Sigmoid colon (tissue), 7 donors: ENCODE measurements at places on chromosomes 6 and 20. TPM values are rescaled to one million over a fixed set of nuclear protein-coding genes. Genes with fewer than 3 reads are reported as not detected.

The RNF144B gene
- total RNA-seq: 4.6 TPM

The CRIP3 gene
- not detected for total RNA-seq

The VWA7 gene
- 3.9 TPM for total RNA-seq

The HAO1 gene
- not detected for total RNA-seq

The F13A1 gene
- 189 TPM for total RNA-seq

The KHDC1L gene
- total RNA-seq: not detected

The B3GALT4 gene
- total RNA-seq: 15.0 TPM

The TFAP2D gene
- not detected for total RNA-seq

The FBXO30 gene
- total RNA-seq: 47.1 TPM

The ADTRP gene
- total RNA-seq: not detected

The POM121L2 gene
- total RNA-seq: not detected

The TCP11 gene
- total RNA-seq: 0.66 TPM

The ZNF335 gene
- total RNA-seq: 12.0 TPM

The LRRC73 gene
- 1.1 TPM for total RNA-seq

The TRIM31 gene
- 2.2 TPM for total RNA-seq

The SCRT2 gene
- not detected for total RNA-seq

The MEI4 gene
- not detected for total RNA-seq

The EPHA7 gene
- total RNA-seq: 122 TPM

The LRP11 gene
- 17.8 TPM for total RNA-seq

The ZNF184 gene
- 8.6 TPM for total RNA-seq
